ENCODE measurements at places on chromosomes 1 and 21.

DNA sequence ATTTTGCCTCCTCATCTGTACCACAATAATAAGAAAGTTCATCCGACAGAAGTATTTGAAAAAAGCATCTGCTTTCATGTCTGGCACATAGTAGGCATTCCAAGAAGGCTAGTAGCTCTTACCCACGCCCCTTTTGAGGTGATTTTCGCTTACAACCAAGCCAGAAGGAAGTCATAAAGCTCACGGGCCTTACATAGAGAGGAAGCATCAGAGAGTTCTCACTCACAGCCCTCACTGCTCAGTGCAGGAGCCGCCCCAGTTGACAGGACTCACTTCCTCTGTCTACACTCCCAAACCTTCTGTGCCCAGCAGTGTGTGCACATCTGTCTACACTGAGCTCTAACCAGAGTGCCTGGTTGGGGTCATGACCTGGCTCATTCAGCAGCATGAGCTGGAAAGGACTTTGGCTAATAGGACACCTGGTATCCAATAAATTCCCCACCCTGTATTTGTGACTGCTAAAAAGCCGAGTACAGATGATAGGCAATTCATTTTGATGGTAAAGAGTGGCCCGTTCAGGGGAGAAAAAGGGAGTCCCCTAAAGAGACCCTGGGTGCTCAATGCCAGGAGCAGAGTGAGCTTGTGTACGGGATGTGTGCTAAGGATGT is 36.8 kb upstream of the DUSP10 start:
- DNase-seq, result peak; percentile 49

DNA sequence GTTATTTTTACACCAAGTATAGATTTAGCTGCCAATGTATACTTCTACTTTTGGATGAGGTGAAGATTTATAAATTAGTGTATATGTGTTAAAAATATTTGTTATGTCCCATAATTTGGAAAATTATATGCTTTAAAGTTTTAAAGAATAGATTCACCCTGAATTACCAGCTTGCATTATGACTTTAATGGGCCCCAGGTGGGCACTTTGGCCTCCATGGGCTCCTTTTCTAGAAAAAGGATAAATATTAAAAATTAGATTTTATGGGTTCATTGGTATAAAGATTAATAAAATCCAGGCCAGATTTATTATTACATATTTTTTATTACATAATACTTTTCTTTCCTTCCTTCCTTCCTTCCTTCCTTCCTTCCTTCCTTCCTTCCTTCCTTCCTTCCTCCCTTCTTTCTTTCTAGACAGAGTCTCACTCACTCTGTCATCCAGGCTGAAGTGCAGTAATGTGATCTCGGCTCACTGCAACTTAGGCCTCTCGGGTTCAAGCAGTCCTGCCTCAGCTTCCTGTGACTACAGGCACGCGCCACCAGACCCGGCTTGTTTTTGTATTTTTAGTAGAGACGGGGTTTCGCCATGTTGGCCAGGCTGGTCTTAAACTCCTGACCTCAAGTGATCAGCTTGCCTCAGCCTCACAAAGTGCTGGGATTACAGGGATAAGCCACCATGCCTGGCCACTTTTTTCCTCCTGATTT is 21.9 kb downstream of the KMO start:
- DNase-seq, result no peak

DNA sequence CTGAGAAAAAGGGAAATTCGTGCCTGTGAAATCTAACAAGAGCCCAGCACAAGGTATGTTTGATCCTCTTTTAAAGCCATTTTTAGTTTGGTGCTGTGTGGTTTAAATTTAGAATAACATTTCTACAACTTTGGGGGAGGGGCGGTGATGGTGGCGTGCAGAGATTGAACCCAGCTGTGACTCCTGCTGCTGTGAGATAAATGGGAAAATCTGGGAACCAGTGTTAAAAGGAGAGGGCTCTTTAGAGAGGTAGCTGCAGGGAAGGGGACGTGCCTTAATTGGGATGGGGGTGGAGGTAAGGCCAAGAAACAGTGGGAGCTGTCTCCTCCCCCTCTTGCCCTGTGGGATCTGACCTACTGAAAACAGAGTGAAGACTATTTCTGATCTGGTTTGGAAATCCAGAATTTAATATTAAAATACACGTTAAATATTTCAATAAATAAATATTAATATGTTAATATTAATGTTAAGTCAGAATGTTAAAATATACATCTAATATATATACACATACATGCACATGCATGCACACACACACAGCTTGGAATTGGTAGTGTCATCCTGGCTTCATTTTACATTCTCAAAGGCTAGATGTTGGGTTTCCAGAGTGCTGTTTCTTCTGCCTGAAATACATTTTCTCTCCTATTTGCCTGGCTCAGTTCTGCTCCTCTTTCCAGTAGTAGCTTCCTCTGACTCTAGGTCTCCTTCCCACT is 30.1 kb upstream of the DNAJC6 start:
- DNase-seq, result no peak

- DNase-seq, result no peak
These were observed 108.1 kb downstream of the C1orf21 start for GRCh38 chr1:184494929-184495328.

DNA sequence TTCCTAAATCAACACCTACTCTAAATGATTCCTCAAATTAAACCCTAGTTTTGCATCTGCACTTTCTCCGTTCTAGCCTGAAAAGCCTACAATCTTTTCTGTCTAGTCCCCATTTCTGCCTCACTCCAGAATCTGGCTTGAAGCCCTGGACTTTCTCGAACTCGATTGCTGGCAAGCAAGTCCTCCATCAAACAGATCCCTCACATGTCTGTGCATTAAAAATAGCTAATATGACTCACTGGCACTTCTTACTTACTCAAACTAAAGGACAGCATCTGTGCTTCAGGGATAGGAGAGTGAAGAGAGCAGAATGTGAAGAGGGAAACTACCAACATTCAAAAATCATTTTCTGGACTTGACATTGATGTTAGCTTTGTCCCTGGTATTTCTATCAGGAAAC is 51.8 kb upstream of the CXADR start:
- no peak for DNase-seq

DNA sequence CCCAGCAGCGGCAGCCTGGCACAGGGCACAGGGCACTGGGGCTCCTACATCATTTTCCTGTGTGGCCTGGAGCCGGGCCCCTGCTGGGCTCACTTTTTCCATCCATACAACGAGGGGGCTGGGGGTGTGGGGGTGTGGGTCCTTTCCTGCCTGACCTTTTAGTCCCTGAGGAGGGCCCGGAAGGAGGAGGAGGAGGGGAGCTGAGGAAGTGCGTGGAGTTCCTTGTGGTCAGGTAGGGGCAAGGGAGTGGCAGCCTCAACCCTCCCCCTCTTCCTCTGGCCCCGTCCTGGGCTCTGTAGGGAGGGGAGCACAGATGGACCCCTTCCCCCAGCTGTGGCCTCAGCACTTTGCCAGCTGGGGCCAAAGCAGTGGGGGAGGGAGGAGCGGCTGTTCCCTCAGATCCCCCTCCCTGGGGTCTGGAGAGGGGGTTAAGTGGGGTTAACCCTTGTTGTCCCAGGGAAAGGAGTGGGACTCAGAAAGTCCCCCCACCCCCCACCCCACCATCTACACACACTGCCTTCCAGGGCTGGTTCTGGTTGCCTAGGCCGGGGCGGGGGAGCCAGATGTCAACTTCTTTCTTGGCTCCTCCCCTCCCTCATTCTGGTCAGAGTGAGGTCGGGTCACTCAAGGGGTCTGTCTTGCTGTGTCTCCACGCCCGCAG is 5.7 kb downstream of the NTRK1 start:
- peak; percentile 18 for DNase-seq
